ENCODE measurements at places on chromosomes 16 and 17.

DNA sequence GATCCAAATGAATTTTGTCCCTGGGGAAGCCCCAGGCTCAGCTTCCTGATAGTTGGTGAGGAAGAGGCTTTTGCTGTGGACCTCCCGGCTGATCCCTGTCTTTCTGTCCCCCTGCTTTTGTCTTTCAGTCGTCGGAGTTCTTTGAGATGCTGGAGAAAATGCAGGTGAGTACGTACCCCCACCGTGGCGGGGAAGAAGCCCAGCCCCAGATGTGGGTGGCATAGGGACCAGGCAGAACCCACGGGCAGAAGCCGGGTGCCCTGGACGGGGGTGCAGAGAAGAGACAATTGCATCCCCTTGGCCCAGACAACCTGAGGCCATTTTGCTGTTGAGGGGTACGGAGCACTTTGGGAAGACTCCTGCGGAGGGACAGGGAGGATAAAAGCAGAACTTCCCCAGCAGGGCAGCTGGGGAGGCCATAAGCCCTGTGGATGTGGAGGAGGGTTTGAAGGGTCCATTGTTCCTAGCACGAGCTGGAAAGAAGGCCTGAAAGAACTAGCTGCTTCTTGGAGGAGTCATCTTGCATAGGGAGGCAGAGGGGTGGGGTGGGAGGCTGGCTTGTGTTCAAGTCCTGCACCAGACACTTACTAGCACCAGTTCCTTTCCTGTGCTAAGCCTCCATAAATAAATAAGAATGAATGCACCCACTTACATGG, 105.6 kb downstream of the OR1D5 start:
- no peak for DNase-seq

GRCh38 chr17:70896843-70897242, 727.5 kb downstream of the KCNJ2 start:
- no peak for DNase-seq

GRCh38 chr17:74024871-74025531, 178.5 kb upstream of the RPL38 start:
- no peak for DNase-seq

GRCh38 chr17:37031493-37032083, 82.8 kb downstream of the AATF start:
- DNase-seq: no peak

GRCh38 chr17:70060415-70060814, 14.6 kb upstream of the KCNJ16 start:
- no peak for DNase-seq

DNA sequence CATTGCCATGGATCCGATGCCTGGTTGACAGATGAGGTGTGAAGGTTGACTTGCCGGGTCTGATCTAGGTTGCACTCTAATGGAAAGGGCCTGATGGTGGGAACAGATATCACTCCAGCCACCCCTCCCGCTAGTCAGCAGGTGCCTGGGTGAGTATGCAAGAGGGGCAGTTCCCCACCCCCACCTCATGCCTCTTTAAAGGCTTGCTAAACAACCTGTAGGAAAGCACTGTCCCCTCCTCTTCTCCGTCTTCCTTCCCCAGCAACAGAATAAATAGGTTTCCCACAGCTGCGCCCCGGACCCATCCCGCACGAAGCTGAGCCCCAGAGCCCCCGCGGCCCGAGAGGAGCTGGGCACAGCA, 746 bp upstream of the TMEM132E start:
- DNase-seq: no peak

GRCh38 chr16:89122322-89122851, 28.7 kb downstream of the ACSF3 start:
- DNase-seq: no peak

DNA sequence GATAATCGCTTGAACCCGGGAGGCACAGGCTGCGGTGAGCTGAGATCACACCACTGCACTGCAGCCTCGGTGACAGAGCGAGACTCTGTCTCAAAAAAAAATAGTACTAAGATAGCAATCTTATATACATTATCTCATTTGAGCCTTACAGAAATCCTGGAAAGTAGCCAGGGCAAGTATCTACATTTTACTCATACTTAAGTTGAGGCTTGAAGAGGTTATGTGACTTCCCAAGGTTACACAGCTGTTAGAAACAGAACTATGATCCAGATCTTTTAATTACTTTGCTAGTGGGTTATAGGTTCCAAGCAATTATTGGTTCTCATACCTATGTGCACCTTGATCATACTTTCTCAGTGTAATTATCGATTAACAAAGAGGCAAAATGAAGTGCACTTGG, 15.4 kb downstream of the C17orf78 start:
- DNase-seq: no peak

- DNase-seq: no peak
These were observed 65.7 kb upstream of the LYRM9 start for GRCh38 chr17:27958708-27959381.

- DNase-seq: no peak
These were observed 4.0 kb downstream of the ZFHX3 start for GRCh38 chr16:73043828-73044467.

- no peak for DNase-seq
These were observed 245.6 kb downstream of the CA10 start for GRCh38 chr17:51912939-51913338.

GRCh38 chr16:57029161-57030160, 40.1 kb downstream of the NLRC5 start:
- DNase-seq: no peak

DNA sequence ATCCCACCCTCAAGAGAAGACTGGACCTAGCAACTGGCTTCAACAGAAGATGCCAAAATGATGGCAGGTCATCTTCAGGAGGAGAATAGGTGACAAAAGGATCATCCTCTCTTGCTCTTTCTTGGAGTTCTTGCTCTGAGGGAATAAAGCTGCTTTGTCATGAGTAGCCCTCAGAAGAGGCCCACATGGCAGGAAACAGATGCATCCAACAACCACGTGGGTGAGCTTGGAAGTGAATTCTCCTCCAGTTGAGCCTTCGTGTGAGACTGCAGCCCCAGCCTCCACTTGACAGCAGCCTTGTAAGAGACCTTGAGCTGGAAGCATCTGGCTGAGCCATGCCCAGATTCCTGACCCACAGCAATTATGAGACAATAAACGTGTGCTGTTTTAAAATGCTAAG, 87.5 kb downstream of the DYNLRB2 start:
- DNase-seq: no peak

DNA sequence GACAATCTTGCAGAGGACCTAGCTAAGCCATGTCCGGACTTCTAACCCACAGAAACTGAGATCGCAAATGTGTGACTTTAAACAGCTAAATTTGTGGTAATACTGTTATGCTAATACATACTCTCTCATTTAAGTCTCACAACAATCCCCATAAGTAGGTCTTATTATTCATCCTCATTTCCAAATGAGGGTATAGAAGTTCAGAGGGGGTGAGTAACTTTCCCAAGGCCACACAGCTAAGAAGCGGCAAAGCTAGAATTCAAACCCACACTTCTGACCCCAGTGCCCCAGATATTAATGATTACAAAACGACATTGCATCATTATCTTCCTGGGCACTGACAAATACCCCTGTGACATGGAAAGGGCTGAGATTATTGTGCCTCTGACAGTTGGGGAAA, 81.4 kb downstream of the CNGB1 start:
- no peak for DNase-seq

GRCh38 chr17:40480501-40481003, 20.9 kb downstream of the TNS4 start:
- DNase-seq: peak; percentile 47

DNA sequence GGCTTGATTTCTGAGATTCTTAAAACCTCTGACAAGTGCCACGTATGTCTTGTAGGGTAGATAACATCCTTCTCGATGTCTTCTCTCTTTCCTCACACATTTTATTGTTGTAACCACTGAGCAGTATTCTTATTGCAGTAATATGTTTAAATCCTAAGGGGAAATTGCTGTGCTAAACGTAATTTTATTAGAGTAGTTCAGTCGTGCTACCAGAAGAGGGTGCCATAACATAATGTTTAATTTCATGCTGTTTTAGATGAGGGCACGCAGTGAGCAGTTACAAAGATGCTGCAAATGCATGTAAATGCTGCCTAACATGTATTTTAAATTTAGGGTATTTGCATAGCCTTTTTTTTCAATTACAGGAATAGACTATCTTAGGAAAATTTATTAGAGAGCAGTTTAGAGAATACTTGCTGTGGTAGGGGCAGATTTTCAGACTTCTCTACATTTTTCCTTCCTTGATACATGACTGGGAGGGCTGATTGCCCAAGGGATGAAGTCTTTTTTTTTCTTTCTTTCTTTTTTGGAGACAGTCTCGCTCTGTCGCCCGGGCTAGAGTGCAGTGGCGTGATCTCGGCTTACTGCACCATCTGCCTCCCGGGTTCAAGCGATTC, 51.7 kb downstream of the GAN start:
- peak; percentile 68 for DNase-seq

- no peak for DNase-seq
These were observed 24.7 kb upstream of the KRT20 start for GRCh38 chr17:40909755-40910154.

GRCh38 chr16:85570213-85570734, 42.8 kb upstream of the GSE1 start:
- no peak for DNase-seq

DNA sequence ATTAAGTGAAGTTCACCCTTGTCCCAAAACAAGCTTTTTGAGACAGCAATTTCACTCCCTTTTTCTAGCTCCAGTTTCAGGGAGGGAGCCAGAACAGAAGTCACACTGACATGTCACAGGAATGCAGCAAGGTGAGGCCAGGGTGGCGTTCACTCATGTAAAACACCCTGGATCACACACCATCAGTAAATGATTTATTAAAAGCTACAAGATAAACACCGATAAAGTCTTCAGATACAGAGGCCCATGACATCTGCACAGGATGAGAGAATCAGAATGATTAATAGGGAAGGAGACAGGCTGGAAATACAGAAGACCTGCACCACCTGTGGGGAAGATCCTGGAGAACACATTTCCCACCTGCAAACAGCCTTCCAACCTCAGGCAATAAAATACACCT, 77.5 kb upstream of the DYNLRB2 start:
- DNase-seq: no peak

GRCh38 chr16:70349783-70350182, 3.1 kb downstream of the DDX19A start:
- DNase-seq: no peak

DNA sequence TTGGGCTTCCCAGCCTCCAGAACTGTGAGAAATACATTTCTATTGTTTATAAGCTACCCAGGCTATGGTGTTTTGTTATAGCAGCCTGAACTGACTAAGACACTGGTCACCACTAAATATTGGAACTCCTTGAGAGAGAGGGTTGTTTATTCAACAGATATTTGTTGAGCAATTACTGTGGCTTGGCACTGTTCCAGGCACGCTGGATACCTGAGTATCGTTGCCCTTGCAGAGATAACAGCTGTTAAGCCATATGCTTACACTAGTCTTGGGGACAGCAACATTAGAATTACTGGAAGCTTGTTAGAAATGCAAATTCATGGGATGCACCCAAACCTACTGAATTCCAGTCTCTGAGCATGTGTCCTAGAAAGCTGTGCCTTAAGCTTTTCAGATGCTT, 230.7 kb downstream of the HS3ST4 start:
- no peak for DNase-seq

DNA sequence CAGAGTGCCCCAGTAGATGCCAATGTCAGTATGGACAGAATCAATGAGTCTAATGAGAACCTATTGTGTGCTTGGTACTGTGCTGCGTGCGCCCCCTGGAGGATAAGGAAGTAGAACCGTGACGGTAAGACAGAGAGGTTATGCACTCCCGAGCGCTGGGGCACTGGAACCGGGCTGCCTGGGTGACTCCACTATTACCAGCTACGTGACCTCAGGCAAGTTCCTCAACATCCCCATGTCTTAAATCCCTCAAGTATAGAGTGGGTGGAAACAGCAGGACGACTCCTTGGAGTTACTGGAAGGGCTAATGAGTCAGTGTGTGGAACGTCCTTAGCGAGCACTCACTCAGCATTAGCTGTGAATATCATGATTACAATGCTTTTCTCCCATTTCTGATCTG, 16.2 kb downstream of the CHST4 start:
- peak; percentile 16 for DNase-seq

- no peak for DNase-seq
These were observed 4.8 kb downstream of the DNASE1 start for GRCh38 chr16:3659251-3659650.

DNA sequence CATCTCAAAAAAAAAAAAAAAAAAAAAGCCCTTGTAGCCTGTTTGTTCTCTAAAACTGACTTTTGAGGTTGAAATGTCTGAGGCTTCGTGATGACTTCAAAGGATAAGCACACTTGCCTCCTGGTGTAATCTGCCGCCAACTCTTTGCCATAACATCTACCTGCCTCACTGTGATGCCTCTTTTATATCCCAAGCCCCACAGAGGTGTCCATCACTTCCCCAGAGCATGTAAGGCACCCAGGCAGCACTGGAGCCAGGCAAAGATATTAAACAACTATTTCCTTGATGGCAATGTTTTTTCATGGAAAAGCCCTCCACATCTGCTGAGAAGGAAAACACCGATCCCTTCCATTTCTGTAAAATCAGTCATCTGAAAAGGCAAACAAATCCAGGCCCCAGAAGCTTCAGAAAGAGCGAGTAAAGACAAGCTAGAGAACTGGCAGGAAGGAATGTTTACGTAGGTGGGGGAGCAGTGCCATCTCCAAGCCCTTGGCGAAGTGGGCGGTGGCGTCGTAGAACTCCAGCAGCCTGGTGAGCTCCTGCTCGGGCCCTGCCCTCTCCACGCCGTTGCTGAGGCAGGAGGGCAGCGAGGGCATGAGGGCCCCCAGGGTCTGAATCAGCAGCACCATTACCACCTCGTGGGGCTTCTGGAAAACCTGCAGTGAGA, 28.6 kb downstream of the COG7 start:
- no peak for DNase-seq

DNA sequence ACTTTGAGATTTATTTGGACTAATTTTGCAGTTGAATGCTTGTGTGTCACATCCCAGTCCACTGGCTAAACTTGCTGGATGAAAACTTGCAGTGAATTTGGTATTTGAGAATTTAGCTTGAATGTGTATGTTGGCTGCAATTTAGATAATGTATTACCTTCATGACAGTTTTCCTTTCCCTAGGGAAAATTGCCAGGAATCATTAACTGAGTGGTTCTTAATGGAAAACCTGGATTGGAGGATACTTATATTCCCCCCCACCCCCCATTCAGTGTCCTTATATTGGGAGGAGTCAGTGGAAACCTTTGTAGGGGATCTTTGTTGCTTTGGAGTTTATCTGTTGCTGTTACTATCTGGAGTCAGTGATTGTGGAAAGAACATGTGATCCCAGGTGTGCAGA, 67.6 kb downstream of the KPNA2 start:
- no peak for DNase-seq

GRCh38 chr17:51029568-51030463, 90.9 kb downstream of the SPAG9 start:
- DNase-seq: no peak

GRCh38 chr17:77125432-77125901, 15.3 kb upstream of the SEC14L1 start:
- DNase-seq: peak; percentile 100
